ENCODE measurements at places on chromosomes 7 and 10.

DNA sequence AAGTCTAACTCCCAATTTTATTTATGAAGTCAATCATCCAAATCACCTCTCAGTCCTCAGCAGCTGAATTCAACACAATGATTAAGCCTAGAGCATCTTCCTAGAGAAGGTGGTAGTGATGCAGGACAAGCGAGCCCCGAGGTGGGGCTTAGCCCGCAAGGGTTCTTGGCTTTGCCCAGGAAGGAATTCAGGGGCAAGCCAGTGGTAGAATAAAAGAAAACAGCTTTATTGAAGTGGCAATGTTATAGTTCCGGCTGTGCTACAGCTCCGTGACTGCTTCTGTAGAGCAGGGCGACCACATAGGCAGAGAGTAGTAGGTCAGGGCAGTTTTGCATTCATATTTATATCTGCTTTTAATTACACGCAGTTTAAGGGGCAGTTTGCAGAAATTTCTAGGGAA is 18.1 kb downstream of the IL2RA start:
- no peak for DNase-seq

DNA sequence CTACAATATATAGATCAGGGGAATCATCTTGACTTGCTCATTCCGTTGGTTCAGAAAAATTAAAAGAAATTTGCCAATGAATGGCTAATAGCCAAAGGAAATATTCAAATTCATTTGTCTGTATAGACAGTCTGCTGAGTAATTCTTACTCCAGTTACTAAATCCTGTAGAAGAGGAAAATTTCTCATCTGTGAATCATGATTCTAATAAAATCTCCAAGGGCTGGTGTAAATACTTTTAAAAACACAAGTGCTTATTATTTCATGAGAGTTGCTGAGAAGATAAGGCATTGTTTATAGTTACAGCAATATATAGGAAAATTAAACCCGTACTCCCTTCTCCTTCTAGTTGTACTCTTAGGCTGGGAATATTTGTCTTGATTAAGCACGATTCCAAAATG is 53.0 kb downstream of the WNT2 start:
- DNase-seq: no peak

DNA sequence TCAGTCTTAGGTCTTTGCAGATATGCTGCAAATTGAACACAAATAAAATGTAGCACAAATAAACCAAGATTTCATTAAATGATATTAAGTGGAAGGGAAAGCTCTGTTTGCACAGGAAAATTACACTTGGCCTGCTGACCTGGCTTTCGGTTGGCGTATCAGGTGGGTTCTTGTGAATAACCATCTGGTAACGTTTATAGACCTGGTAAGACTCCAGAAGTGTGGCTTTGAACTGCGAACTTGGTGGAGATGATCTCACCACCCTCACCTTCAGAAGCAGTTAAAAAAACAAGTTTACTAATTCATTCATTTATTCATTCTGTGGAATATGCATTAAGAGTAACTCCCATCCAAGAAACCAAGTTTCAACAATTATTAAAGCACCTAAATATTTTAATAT is 28.1 kb downstream of the ATE1 start:
- no peak for DNase-seq

GRCh38 chr10:133125901-133126300 is 34.1 kb upstream of the KNDC1 start:
- no peak for DNase-seq

DNA sequence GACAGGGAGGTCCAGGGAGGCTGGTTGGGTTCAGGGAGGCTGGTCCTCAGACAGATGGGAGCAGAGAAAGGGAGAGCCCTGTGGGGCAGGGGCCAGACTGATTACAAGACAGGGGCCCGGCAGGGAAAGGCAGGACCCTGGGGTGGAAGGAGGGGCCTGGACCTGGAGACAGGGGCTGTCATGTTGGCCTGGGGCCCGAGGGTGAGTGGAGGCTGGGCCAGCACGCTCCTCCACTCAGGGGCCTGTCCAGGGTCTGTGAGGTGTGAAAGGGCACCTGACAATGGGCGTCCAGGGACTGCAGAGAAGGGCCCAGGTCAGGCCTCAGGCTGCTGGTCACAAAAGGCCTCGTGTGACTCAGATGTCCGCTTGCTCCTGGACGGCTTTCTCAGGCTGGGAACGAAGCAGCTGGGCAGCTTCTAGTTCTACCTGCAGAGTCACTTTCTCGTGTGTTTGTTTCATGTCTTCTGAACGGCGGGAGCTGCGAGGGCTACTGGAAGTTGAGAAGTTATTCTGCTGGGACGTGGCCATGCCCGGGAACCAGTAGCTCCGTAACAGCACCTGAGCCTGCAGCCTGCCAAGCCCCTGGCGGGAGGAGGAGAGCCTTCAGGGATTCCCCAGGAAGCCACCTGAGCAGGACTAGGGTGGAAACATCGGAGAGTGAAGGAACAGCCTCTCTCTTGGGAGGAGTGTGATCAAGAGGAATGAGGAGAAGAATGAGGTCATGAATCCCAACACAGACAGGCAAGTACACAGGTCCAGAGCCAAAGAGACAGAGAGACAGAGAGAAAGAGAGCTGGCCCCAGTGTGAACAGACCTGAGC is 65.8 kb downstream of the KLF6 start:
- no peak for DNase-seq

GRCh38 chr7:31890198-31890597 is 180.0 kb downstream of the PDE1C start:
- DNase-seq: no peak

GRCh38 chr7:117186218-117187010 is 136.4 kb downstream of the WNT2 start:
- peak; percentile 46 for DNase-seq

DNA sequence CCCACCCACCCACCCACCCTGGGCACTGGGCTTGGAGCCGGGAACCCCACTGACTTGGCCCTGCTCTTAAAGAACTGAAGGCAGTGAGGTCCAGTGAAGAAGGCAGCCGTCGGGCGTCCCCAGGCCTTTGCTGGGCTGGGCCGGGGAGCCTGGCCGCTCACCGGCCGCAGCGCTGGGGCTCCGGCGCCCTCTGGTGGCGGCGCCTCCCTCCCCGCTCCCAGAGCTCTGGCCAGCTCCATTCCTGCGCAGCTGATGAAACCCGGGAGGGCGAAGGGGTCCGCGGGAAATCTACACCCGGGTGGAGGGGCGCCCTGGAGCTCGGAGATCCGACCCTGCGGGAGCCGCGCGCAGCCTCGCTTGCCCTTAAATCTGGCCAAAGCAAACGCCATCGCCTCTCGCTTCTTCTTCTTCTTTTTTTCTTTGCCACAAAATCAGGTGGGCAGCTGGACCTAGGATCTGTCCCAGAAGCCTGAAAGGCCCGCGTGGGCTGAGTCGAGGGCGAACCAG is 1.7 kb upstream of the CXCL12 start:
- DNase-seq: no peak

DNA sequence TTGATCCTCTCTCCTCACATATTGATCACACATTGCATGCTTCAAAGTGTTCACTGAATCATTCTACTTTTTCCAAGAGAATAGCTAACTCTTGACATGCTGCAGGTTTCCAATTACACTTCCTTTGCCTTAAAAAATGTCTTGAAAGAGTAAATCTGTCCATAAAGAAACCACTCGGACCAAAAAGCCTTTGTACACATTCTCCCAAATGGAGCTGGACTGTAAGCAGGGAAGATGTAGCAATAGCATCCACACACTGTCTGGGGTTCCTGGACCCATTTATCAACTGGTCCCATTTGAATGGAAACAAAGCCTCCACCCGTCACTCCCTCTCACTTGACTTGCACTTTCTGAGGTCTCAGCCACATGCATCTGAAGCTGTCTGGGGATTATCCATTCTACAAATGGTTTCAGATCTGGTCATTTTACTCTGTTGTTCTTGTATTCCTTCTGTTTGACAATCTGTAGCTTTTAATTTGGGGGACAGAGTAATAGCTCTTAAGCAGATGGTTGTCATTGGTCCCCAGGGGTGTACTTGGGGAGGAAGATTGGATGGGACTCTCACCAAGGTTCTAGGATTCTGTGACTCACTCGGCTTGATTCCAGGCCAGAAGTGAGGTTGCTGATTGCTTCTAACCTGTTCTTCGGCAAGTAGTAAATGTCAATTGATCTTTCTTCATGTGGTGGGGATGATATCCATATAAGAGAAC is 203.5 kb downstream of the HIBADH start:
- no peak for DNase-seq
